ENCODE measurements at places on chromosomes 5 and 9.

GRCh38 chr9:94029932-94030317 is 54.3 kb upstream of the PTPDC1 start:
- no peak for DNase-seq

GRCh38 chr5:64807520-64807919 is 38.8 kb downstream of the CWC27 start:
- DNase-seq: no peak

GRCh38 chr5:150585781-150586341 is 54.6 kb upstream of the SYNPO start:
- DNase-seq: no peak

- peak; percentile 78 for DNase-seq
These were observed 26.1 kb upstream of the ANXA2R start for GRCh38 chr5:43065948-43066798.

DNA sequence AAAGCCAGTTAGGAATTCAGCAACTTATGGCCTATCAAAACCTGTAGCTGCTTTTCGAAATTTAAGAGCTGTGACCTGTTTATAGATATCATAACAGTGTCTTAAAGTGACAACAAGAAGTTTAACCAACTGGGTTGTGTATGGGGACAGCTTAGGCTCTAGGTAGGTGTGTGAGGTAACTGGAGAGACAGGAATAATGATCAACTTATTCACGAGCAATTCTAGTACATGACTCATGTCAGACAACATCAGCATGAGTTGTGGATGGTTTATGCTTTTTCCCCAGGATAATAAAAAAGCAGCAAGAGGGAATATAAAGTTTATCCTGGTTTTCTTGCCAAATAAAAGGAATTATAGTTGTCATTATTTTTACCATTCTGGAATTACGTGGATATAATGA is 88.6 kb downstream of the GDNF start:
- DNase-seq: no peak

DNA sequence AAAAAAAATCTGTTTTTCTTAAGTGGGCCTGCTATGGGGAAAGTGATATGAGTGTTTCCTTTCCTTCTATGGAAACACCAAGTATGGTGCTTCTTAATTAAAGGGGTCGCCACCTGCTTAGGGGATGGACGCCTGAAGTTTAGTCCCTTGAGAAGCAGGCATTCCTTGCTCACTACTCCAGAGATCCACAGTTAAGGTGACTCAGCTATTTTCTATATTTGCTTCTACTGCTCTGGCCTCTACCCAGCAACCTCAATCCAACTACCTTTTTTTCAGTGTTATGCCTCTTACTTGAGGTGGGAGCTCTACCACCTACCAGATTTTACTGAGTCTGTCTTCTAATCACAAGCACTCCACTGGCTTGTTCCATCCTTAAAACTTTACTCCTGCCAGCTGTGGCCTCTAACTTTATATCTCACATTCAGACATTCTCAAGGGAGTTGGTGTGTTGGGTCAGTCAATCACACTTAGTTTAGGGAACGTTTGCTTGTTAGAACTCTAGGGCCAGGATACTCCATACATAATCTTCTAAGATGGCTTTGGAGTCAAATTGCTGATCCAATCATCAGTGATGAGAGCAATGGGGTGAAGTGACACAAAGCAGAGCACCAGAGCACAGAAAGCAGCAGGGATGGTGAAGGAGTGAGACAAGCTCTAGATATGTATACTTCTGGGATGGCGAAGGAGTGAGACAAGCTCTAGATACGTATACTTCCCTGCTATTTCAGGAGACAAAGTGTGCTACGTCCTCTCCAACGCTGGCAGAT is 708.1 kb downstream of the EFNA5 start:
- no peak for DNase-seq

DNA sequence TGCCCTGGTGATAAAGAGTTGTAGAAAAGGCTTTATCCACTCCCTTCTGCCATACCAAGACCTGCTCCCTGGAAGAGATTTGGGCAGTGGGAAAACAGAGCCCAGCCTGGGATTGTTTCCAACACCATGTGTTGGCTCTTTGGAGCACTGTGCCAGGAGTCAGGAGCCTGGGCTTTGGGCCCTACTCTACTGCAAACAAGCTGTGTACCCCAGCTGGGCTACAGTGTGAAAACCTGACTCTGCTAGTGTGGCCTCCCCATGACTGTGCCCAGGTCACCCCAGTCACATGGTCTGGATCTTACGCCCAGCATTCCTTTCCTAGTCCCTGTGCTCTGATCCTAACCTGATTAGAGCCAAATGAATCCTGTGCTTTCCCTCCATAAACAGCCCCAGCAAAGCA is 39.3 kb upstream of the SHB start:
- no peak for DNase-seq

DNA sequence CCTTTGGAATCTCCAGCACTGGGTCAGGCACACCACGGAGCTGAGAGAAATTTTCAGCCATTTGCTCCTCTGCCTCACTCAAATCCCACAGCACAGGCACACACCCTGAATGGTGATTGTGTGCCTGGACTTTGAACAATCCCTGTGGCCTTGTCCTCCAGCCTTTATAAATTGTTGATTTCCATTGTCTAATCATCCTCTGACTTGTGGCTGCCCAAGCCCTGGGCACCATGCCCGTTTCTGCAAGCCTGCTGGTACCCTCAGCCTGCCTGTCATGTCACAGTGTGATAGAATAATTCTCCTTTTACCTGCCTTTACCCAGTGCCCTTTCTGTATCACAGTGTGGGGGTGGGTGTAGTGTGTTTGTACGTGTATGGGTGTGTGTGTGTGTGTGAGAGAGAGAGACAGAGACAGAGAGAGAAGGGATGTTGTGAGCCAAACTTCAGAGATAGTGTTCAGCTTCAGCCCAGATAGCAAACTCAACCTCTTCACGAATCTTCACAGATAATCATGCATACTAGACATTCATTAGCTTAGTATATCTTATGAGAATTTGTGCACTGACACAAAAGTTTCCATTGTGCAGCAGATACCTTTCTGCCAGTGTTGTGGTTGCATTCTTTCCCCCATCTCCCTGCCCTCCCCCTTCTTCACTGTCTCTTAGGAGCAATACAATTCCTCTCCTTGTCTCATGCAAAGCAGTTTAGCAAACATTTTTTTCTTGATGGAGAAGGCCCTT is 27.8 kb upstream of the SLC44A1 start:
- DNase-seq: no peak

GRCh38 chr9:91185193-91185886 is 176.4 kb downstream of the AUH start:
- DNase-seq: no peak

- DNase-seq: no peak
These were observed 27.7 kb downstream of the CLTA start for GRCh38 chr9:36218411-36218901.

DNA sequence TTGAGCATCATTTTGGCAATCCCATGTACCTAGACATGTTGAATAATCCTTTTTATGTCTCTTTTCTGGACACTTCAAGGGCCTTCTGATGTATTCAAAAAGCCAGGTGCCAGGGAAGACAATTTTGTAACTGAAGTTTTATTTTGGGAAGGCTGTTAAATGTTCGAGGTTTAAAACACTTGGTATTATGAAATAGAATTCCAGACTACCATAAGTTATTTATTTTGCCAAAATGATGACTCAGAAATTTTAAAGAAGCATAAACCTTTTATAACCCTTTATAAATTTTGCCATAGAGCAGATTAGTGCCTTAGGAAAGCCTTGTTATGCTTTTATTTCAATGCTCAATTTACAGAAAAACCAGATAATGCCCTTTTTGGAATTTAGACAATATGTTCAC is 30.3 kb upstream of the UHRF2 start:
- no peak for DNase-seq

DNA sequence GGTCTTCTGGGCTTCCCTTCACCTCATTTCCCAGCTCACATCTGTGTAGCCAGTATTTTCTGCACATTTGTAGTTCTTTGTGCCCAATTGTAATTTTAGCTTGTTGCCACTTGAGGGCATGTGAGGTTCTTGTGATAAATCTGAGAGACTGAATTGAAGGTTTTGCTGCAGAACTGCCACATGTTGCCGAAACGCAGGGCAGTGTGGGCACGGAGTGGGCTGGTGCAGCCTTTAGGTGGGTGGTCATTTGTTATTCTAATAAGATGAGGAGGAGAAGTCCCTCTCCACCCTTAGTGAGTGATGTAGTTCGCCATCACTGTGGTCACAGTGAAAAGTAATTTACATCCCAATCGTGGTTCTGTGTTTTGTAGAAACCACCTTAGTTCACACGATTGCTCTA is 21.2 kb downstream of the OTULIN start:
- DNase-seq: no peak

DNA sequence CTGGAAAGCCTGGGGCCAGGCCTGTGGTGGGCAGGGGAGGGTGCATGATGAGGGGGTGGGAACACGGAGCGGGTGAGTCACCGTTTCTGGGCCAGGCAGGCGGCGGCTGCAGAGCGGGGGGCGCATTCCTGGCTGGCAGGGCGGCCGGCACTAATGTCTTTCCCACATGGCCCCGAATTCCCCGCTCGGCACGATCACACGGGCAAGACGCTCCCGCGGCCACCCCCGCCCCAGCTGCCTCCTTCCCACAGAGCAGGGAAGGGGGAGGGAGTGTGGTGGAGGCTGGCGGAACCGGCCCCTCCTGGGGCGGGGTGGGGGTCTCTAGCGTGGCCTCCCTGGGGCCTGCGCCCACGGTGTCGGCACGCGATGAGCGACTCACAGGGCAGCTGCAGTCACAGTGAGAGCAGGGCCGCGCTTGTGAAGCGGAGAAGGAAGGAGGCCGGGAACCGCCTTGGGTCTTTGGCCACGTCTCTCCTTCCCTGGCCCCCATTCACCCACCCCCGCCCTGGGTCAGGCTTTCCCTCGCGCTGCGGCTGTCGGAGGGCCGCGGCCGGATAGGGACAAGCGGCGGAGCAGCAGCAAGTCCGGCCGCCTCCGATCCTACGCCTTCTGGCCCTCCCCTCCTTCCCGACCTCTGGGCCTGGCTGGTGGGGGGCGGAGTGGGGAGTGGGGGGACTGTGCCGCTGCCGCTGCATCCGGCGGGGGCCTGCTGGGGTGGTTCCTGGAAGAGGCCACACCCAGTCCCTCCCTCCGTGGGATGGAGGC is 48.9 kb downstream of the CXXC5 start:
- no peak for DNase-seq

- no peak for DNase-seq
These were observed 162.6 kb downstream of the CPLANE1 start for GRCh38 chr5:37086466-37087173.

DNA sequence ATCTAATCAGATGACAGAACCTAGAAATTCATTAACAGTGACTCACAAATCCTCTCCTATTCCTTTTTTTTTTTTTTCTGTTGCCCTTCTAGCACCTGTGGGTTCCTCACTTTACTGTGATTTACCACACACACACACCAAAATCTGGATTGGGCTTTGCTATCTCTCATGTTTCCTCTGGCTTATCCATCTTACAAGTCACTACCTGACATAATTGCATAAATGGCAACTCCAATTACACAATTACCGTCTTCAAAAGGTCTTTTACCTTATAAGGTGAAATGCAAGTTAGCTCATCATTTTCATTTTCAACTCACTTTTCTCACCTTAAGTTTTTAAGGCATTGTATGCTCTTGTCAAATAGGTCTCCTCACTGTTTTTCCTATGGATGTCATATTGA is 426.3 kb upstream of the MEF2C start:
- DNase-seq: no peak

GRCh38 chr5:172266071-172266675 is 17.4 kb downstream of the UBTD2 start:
- DNase-seq: no peak

GRCh38 chr5:74877624-74878304 is 11.6 kb upstream of the FAM169A start:
- no peak for DNase-seq

DNA sequence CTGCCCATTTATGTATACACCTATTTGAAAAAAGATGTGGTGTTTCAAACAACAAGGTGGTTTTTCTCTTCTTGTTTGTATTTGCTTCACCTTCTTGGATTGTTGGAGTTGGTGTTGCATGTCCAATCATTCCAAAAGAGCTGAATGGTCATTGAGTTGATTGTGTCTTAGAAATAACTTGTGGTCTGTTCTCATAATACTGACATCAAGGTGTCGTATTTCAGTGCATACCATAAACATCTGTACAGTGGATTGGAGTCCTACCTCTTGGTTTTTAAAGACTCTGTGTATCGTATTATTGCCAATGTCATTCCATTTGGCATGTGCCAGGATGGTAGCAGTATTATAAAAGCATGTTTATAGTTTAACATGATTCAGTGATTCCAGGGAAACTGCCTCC is 73.2 kb downstream of the TRIO start:
- DNase-seq: no peak

DNA sequence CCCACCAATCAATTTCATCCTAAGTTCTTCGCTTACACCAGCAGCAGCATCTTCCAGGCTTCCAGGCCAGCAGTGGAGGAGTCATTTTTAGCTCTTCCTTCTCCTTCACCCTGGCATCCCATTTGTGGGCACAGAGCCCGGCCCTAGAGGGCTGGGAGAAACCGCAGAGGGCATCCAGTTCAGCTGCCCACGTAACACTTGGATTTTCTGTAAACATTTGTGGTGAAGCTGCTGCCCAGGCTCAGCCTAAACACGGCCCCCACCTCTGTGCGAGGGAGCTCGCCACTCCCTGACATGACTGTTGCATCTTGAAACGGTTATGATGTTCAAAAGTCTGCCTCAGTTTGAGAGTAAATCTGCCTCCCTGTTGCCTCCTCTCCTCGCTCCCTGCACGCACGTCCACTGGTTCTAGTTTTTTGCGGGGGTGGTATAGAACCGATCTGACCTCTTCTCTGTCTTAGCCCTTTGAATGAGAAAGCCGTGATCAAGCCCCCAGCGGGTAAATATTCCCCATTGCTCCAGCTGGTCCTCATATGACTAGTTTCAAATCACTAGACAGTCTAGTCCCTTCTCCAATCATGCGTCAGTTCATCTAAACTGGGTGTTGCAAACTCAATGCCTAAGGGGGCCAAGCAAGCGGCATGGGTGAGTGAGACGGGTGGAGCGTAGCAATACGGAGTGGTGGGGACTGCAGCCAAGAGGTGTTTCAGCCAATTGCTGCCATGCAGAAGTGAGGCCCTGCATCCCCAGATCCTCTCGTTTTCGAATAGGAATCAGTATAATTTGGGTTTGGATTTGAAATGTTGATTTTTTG is 34.9 kb upstream of the N4BP3 start:
- DNase-seq: no peak

DNA sequence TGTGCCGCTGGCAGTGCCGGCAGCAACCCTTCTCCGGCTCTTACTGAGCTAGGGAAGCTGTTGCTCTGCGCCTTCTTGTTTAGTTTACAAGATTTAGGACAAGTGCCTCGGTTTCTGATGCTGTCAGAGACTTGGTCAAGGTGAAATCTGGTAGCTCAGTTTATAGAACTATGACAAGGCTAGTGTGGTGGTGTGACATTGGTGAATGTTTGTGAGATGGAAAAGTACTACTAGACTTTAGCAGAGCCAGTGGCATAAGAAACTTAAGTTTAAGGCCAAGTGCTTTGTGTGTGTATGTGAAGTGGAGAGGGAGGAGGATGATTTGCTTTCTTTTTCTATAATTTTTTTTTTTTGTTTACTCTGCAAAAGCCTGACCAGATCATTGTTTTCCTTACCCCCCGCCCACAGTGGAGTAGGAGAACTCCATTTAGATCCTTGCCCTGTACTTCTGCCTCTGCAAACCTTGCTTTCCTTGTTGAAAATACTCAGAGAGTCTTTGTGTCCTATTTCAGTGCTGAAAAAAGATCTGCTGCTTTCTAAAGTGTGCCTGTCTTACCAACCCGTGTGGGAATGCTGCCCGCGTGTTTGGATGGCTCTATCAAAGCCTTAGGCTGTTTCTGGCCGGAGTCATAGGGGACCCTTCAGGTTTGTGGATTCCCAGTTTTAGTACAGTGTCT is 75.9 kb downstream of the TRIO start:
- no peak for DNase-seq

- no peak for DNase-seq
These were observed 2.2 kb downstream of the ZCCHC9 start for GRCh38 chr5:81303563-81303962.
